ENCODE measurements at places on chromosomes 16 and 17.

DNA sequence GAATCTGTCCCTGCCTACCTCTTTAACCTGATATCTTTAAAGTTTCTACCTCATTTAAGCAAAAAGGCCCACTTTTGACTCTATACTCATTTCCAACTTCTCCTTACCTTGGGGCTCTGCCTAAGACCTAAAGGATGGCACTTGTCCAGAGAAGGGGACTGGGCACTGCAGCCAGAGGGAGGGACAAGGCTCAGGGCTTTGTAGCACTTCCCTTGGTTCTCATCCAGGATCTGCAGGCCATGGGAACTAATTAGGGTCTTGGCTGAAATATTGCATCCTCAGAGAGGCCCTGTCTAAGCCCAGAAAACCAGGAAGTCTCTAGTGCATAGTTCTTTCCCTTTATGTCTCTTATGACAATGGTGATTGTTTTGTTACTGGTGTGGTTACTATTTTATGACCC is 37.3 kb downstream of the IRX5 start:
- no peak for DNase-seq

- no peak for DNase-seq
Observed at GRCh38 chr16:55386534-55387296, 62.7 kb downstream of the IRX6 start.

DNA sequence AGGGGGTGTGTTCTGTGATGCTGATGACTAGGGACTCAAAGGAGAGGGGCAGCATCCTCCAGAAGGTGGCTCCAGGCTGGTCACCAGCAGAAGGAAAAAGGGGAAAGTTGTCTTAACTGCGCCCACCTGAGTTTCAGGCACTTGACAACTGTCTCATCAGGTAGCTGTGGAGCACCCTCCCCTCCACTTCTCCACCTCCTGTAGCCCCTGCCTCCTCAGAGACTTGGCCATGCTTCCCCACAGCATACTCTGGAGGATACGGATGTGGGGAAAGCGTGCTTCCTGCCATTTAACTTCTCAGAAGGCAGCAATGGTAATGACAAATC is 17.9 kb downstream of the CFAP20 start:
- no peak for DNase-seq

- no peak for DNase-seq
Observed at GRCh38 chr16:23365602-23366240, 63.6 kb downstream of the SCNN1B start.

DNA sequence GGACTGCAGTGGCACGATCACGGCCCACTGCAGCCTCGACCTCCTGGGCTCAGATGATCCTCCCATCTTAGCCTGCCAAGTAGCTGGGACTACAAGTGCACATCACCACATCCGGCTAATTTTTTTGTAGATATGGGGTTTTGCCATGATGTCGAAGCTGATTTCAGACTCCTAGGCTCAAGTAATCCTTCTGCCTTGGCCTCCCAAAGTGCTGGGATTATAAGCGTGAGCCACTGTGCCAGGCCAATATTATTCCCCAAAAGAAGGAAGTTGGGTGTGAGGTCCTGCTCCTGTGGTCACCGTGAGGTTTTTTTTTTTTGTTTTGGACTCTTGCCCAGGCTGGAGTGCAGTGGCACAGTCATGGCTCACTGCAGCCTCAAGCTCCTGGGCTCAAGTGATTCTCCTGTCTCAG is 1.5 kb downstream of the AMZ2 start:
- peak; percentile 28 for DNase-seq

DNA sequence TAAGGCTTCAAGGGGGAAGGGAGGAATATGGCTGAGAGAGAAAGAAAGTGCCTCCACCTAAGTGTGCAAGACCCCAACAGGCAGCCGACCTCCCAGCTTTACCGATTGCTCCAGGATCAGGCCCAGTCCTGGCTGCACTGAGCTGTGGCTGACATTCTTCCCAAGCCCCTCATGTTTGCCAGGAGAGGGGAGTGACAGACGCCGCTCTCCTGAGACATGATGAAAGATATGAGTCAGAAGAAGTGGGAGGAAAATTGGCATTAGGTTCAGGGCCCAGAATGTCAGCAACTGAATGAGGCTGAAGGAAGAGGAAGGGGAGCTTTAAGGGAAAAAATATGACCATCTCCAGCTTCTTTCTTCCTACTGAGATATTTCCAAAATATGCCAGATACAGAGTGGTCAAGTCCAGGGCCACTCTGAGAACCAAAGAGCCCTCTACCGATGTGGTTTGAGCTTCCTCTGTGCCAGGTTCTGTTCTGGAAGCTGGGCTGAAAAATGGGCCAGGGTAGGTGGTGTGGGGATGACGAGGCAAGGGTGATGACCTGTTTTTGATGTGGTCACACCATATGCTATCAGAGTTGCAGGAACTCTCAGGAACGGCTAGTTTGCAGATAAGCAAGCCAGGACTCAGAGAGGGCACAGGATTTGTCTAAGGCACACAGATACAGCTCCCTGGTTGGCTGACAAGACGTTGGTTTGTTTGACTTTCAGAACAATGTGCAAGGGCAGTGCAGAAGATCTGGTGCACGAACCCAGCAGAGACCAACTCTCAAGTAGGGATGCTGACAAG is 176.7 kb downstream of the SOX9 start:
- no peak for DNase-seq

DNA sequence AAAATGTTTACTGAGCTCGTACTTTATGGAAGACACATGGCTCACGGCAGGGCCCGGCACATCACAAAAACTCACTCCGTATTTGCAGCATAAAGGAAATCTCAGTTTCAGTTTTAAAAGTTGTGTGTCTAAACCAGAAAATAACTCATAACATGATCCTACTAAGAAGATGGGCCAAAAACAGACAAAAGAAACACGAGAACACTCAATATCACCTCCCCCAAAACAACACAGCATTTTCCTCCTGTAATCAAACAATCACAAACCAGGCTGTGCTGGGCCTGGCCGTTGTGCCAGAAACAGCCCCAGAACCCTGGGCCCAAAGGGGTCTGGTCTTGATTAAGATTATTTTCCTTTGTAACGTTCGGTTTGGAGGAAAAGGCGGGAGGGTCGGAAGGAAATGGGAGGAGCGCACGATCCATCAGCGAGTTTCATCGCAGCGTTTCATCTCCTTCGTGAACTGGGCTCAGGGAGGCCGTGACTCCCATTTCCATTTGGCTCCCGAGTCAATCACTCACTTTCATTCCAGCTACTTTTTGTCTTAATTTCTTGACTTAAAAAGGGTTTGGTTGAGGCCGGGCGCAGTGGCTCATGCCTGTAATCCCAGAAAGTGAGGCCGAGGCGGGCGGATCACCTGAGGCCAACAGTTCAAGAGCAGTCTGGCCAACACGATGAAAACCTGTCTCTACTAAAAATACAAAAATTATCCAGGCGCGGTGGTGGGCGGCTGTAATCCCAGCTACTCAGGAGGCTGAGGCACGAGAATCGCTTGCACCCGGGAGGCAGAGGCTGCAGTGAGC is 61.4 kb downstream of the NXN start:
- DNase-seq = no peak

- no peak for DNase-seq
Observed at GRCh38 chr17:47317119-47317518, 6.6 kb upstream of the EFCAB13 start.

GRCh38 chr17:62075308-62075815 is 10.3 kb upstream of the MED13 start:
- DNase-seq = no peak

DNA sequence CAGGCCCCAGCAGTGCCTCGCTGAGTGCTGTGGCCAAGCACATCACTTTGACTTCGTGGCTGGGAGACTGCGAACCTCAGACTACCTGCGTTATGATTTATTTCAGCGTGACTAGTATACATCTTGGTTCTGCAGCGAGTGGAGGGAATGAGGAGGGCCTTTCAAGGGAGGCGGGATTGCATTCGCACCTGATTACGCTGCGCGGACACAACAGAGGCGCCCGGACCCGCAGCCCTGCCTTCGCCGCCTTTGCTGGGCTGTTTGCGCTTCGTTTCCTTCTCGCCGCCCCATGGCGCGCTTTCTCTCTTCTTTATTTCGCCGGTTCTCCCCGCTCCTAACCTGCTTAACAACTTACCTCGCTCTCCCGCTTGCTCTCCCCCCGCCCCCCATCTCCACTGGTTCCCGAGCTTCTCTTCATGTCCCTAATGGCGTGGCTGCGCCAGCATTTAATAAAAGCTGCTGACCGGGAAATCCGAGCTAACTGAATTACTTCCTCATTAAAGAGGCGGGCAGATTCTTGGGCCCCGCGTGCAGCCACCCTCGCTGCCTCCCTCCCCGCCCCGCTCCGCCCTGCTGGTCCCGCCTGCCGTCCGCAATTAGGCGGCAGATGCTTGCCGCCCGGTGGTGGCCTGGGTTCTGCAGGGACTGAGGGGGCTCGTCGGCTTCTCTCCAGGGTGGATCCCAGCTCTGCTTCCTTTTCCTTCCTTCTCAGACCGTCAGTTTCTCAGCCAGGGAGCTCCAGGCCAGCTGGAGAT is 257.6 kb upstream of the SDK2 start:
- no peak for DNase-seq

GRCh38 chr16:23384878-23385277 is 68.1 kb downstream of the COG7 start:
- DNase-seq = no peak

- DNase-seq = no peak
Observed at GRCh38 chr17:82710499-82711232, 5.8 kb upstream of the FN3KRP start.

GRCh38 chr17:77146882-77147281 is 6.1 kb downstream of the SEC14L1 start:
- peak; percentile 8 for DNase-seq

DNA sequence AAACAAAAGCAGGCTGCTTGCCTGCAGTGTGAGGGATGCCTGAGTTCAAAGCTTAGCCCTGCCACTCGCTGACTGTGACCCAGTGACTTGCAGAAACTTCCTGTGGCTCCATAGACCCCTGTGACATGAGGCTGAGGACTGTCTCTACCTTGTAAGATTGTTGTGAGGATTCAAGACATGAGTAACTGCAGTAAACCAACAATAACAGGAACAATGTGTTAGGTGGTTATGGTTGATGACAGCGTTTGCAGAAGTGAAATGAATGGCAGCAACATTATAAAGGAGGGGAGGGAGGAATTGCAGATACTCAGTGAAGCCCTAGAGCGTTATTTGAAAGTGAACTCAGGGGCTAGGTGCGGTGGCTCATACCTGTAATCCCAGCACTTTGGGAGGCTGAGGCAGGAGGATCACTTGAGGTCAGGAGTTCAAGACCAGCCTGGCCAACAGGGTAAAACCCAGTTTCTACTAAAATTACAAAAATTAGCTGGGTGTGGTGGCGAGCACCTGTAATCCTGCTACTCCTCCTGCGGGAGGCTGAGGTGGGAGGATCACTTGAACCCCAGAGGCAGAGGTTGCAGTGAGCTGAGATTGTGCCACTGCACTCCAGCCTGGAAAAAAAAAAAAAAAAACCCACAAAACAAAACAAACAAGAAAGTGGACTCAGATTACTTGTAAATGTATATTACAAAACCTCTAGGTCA is 33.5 kb upstream of the EMP2 start:
- DNase-seq = no peak

GRCh38 chr17:44367231-44367979 is 3.8 kb upstream of the FAM171A2 start:
- DNase-seq = no peak

DNA sequence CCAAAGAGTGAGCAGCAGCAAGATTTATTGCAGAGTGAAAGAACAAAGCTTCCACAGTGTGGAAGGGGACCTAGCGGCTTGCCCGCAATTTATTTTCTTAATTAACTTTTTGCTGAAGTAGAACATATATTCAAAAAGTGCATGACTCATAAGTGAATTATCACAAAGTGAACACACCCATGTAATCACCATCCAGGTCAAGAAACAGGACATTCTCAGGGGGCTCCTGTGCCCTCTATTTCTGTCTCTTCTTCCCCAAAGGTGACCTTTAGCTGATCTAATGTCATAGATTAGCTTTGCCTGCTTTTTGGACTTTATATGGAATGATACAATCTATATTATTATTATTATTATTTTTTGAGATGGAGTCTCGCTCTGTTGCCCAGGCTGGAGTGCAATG is 19.9 kb downstream of the ERAL1 start:
- DNase-seq = no peak

DNA sequence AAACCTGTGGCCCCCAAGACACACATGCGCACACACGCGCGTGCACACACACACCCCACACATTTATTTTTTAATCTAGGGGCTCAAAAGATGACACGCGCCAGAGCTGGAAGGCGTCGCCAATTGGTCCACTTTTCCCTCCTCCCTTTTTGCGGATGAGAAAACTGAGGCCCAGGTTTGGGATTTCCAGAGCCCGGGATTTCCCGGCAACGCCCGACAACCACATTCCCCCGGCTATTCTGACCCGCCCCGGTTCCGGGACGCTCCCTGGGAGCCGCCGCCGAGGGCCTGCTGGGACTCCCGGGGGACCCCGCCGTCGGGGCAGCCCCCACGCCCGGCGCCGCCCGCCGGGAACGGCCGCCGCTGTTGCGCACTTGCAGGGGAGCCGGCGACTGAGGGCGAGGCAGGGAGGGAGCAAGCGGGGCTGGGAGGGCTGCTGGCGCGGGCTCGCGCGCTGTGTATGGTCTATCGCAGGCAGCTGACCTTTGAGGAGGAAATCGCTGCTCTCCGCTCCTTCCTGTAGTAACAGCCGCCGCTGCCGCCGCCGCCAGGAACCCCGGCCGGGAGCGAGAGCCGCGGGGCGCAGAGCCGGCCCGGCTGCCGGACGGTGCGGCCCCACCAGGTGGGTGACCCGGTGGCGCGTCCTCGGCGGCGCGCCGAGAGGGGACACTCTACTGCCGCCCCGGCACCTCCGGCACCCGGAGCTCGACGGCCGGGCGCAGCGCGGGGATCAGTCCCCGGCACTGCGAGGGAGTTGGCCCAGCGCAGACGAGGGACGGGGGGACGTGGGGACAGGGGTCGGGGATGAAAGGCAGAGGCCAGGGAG is at the start of gene STAT5A:
Gene STAT5A (plus strand): TSS at position 522 of the 826 bp plus-strand sequence. CDS start 914 bp downstream, outside the sequence.
- DNase-seq = peak; percentile 82

DNA sequence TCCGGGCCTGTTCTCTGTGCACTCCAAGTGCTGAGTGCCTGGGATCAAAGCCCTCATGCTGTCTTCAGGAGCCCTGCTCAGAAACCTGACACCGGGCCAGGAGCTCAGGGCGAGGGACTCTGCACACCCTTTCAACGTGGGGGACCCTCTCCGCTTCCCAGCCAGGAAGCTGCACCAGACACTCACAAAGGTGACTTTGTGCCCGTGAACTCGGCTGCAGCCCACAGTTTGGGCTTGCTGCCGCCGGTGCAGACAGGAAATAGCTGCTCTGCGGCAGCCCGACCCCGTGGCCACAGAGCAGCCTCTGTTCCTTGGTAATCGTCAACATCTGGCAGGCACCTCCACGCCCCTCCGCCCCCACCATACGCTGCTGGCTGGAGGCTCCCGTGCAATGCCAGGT is 93.4 kb upstream of the METRNL start:
- peak; percentile 58 for DNase-seq
